CD4-positive, alpha-beta T cell (primary cell): ENCODE measurements at places on chromosomes 5 and 9.

DNA sequence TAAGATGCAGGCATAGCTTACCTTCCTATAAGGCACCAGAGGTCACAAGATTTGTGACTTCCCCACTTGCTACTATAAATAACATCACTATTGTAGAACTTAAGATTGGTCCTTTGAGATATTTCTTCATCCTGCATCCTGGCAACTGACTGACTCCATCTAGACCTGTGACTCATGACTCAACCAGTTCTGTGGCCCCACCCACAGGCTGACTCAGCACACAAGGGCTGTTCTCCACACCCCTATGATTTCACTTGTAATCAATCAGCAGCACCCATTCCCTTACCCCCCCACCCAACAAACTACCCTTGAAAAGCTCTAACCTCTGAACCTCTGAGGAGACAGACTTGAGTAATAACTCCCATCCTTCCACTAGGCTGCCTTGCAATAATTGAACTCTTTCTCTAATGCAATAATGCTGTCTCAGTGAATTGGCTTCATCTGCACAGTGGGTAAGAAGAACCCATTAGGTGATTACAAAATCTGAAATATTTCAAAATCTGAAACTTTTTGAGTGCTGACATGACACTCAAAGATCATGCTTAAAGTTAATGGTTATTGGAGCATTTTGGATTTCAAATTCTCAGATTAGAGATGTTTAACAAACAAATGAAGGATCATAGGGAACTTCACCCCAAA lies 296.7 kb downstream of the ARL15 start:
- no peaks in the 10 kb centered on the region for H3K27me3 ChIP-seq
- H3K36me3 ChIP-seq = no peaks in the 10 kb centered on the region
- no peak overlapping the region for H3K27ac ChIP-seq
- H3K4me3 ChIP-seq = no peak overlapping the region
- no peak for DNase-seq

- no peaks in the 10 kb centered on the region for H3K27me3 ChIP-seq
- peaks cover 12% of the 10 kb centered on the region for H3K4me1 ChIP-seq
- H3K4me3 ChIP-seq = no peak overlapping the region
- no peak overlapping the region for H3K27ac ChIP-seq
- DNase-seq = no peak
Observed at GRCh38 chr9:97413462-97413861, 1.6 kb downstream of the TDRD7 start.

DNA sequence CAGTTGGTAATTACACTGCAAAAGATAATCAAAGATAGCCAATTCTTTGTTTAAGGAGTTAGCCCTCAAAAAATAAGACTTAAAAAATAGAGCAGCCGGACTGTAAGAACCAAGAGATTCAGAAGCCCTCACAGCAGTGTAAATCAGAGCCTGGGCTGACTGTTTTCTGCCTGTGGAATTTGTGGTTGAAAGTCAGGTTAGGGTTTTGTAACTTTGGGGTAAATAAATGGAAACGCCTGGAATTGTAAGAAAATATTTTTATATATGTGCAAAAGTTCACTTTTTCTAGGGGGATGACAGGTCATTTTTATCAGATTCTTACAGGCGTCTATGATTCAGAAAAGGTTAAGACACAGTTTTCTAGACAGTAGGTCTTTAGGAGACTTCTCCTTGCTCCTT lies 35.6 kb downstream of the KLHL3 start:
- DNase-seq = no peak
- no peak overlapping the region for H3K4me3 ChIP-seq
- H3K4me1 ChIP-seq = peaks cover 30% of the 10 kb centered on the region
- H3K27me3 ChIP-seq = no peaks in the 10 kb centered on the region

DNA sequence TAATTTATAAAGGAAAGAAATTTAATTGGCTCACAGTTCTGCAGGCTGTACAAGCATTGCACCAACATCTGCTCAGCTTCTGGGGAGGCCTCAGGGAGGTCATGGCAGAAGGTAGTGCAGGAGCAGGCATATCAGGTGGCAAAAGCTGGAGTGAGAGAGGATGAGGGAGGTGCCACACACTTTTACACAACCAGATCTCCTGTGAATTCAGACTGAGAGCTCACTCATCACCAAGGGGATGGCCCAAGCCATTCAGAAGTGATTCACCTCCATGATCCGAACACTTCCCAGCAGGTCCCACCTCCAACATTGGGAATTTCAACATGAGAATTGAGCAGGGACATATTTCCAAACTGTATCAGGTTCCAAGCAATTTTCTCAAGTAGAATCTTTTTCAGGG lies 84.7 kb upstream of the BRINP1 start:
- no peaks in the 10 kb centered on the region for H3K4me1 ChIP-seq
- H3K4me3 ChIP-seq = no peak overlapping the region

DNA sequence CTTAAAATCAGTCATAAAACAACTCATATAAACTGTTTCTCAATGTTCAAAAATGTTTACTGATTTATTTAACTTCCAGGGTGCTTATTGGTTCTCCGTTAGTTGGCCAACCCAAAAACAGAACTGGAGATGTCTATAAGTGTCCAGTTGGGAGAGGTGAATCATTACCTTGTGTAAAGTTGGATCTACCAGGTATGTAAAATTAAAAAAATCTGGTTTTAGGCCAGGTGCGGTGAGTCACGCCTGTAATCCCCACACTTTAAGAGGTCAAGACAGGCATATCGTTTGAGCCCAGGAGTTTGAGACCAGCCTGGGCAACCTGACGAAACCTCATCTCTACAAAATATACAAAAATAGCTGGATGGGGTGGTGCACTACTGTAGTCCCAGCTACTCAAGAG lies 73.7 kb downstream of the ITGA1 start:
- H3K36me3 ChIP-seq = no peaks in the 10 kb centered on the region
- no peaks in the 10 kb centered on the region for H3K27me3 ChIP-seq
- H3K4me3 ChIP-seq = no peak overlapping the region
- H3K4me1 ChIP-seq = no peaks in the 10 kb centered on the region
- no peak for DNase-seq
- no peak overlapping the region for H3K27ac ChIP-seq

GRCh38 chr5:54669285-54669684 lies 151.7 kb downstream of the SNX18 start:
- H3K27me3 ChIP-seq = no peaks in the 10 kb centered on the region
- H3K36me3 ChIP-seq = no peaks in the 10 kb centered on the region
- no peak for DNase-seq
- H3K27ac ChIP-seq = no peak overlapping the region

GRCh38 chr5:54895816-54896341 lies 89.5 kb downstream of the ESM1 start:
- H3K27me3 ChIP-seq = peaks cover 17% of the 10 kb centered on the region
- no peak overlapping the region for H3K27ac ChIP-seq
- H3K4me3 ChIP-seq = no peak overlapping the region
- no peaks in the 10 kb centered on the region for H3K36me3 ChIP-seq
- no peak for DNase-seq

DNA sequence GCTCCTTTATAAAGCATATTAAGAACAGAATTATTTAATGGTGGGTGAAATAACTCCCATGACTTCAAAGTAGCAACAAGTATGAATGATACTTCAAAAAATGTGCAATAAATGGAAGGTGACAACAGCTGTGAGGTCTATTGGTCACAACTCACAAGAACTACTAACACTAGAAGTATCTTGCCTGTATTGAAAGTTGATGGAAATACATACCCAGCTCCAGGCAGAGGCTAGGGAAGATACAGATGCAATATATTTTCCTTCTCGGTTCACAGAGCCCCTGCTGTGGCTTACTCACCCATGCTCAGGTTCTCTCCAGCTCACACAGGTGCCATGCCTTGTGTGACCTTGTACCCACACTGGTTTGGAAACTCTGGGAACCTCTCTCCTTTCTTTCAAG lies 133.8 kb downstream of the LIFR start:
- no peak overlapping the region for H3K4me3 ChIP-seq
- no peak overlapping the region for H3K27ac ChIP-seq
- H3K36me3 ChIP-seq = no peaks in the 10 kb centered on the region
- peaks cover 10% of the 10 kb centered on the region for H3K27me3 ChIP-seq
- H3K4me1 ChIP-seq = no peaks in the 10 kb centered on the region

- no peak overlapping the region for H3K4me3 ChIP-seq
- H3K4me1 ChIP-seq = no peaks in the 10 kb centered on the region
- H3K27ac ChIP-seq = no peak overlapping the region
- DNase-seq = no peak
- no peaks in the 10 kb centered on the region for H3K36me3 ChIP-seq
Observed at GRCh38 chr5:89308606-89309040, 425.6 kb upstream of the MEF2C start.

- no peak for DNase-seq
- no peaks in the 10 kb centered on the region for H3K27me3 ChIP-seq
- H3K4me1 ChIP-seq = no peaks in the 10 kb centered on the region
- no peaks in the 10 kb centered on the region for H3K36me3 ChIP-seq
- no peak overlapping the region for H3K27ac ChIP-seq
Observed at GRCh38 chr5:126552614-126553013, 42.4 kb downstream of the ALDH7A1 start.

GRCh38 chr5:42148813-42149212 lies 223.7 kb downstream of the FBXO4 start:
- no peaks in the 10 kb centered on the region for H3K27me3 ChIP-seq
- no peaks in the 10 kb centered on the region for H3K4me1 ChIP-seq
- H3K36me3 ChIP-seq = no peaks in the 10 kb centered on the region
- no peak for DNase-seq
- no peak overlapping the region for H3K4me3 ChIP-seq
- H3K27ac ChIP-seq = no peak overlapping the region

GRCh38 chr5:79235261-79235633 lies 684 bp upstream of the JMY start:
- no peaks in the 10 kb centered on the region for H3K36me3 ChIP-seq
- DNase-seq = no peak
- peak overlapping the region; percentile 68 for H3K27ac ChIP-seq
- H3K4me3 ChIP-seq = peak overlapping the region; percentile 65

- no peaks in the 10 kb centered on the region for H3K27me3 ChIP-seq
- no peak overlapping the region for H3K4me3 ChIP-seq
- DNase-seq = no peak
- no peaks in the 10 kb centered on the region for H3K4me1 ChIP-seq
- no peak overlapping the region for H3K27ac ChIP-seq
Observed at GRCh38 chr5:60640901-60641300, 59.1 kb downstream of the DEPDC1B start.

GRCh38 chr5:67341478-67341877 lies 144.9 kb upstream of the CD180 start:
- no peaks in the 10 kb centered on the region for H3K36me3 ChIP-seq
- no peaks in the 10 kb centered on the region for H3K27me3 ChIP-seq
- H3K4me3 ChIP-seq = no peak overlapping the region
- DNase-seq = no peak

GRCh38 chr5:67287510-67288268 lies 91.1 kb upstream of the CD180 start:
- no peak overlapping the region for H3K4me3 ChIP-seq
- no peaks in the 10 kb centered on the region for H3K27me3 ChIP-seq
- no peak for DNase-seq
- H3K36me3 ChIP-seq = no peaks in the 10 kb centered on the region

GRCh38 chr5:26121338-26121737 lies 917.0 kb downstream of the CDH9 start:
- no peak overlapping the region for H3K27ac ChIP-seq
- H3K36me3 ChIP-seq = no peaks in the 10 kb centered on the region
- no peaks in the 10 kb centered on the region for H3K27me3 ChIP-seq

DNA sequence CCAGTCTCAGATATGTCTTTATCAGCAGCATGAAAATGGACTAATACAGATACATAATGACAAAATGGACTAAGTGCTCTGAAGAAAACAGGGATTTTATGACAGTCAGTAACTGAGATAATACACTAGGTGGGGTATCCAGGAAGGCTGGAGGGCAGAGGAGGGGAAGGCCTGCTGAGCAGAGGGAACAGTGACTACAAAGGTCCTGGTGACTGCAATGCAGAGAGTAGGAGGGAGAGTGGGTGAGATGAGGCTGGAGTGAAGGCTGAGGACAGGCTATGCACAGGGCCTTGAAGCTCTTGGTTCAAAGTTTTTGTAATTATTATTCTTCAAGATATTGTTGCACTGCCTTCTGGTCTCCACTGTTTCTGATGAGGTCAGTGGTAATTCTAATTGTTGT lies 4.9 kb downstream of the ACOT12 start:
- no peak for DNase-seq
- H3K4me3 ChIP-seq = no peak overlapping the region

DNA sequence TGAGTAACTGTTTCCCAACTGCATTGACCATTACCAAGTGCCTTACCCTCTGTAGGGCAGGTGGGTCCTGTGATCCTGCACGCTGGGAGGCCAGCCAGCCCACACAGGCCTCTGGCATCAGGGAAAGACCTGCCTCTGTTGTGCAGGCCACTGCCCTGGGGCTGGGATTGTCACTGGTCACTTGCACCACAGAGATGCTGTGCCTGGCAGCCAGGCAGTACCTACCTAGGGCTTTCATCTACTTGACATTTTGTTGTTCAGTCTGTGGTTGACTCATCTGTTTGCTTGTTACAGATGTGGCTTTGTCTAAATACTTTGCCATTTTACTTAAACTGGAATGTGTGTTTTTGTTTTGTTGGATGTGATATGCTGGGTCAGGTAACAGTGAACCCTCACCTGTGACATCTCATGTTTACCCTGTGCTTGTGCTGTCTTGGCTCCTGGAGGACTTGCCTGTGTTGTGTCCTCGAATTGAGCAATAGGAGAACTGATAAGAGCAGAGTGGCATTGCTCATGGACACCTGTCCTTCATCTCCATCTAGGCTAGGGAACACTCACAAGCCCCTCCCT lies 32.8 kb downstream of the SECISBP2 start:
- DNase-seq = no peak
- no peak overlapping the region for H3K27ac ChIP-seq
- H3K27me3 ChIP-seq = no peaks in the 10 kb centered on the region
- H3K36me3 ChIP-seq = peaks cover 98% of the 10 kb centered on the region
- H3K4me1 ChIP-seq = peaks cover 25% of the 10 kb centered on the region

DNA sequence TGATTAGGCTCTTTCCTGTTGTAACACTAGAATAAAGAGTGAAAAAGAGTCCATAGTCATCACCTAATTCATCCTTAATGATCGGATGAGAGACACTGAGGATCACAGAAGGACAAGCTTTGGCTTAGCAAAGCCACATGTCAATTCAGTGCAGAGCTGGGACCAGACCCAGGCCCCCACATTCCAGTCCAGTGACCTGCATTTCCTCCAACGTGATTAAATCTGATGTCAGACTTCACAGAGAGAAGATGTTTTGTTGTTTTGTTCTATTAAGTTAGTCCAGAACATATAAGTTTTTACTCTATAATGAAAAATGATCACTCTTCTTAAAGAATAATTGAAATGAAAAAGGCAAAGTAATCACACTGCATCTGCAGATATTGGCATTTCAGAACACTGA lies 377.9 kb upstream of the PAPPA start:
- no peak overlapping the region for H3K4me3 ChIP-seq
- H3K27me3 ChIP-seq = no peaks in the 10 kb centered on the region
- no peaks in the 10 kb centered on the region for H3K36me3 ChIP-seq
- no peak overlapping the region for H3K27ac ChIP-seq
